Activated T-helper 17 cell treated with anti-CD3 and anti-CD28 coated beads, Interleukin-2, amount 50 U/mL, for 72 hours (primary cell): ENCODE measurements at places on chromosomes 13 and 19.

DNA sequence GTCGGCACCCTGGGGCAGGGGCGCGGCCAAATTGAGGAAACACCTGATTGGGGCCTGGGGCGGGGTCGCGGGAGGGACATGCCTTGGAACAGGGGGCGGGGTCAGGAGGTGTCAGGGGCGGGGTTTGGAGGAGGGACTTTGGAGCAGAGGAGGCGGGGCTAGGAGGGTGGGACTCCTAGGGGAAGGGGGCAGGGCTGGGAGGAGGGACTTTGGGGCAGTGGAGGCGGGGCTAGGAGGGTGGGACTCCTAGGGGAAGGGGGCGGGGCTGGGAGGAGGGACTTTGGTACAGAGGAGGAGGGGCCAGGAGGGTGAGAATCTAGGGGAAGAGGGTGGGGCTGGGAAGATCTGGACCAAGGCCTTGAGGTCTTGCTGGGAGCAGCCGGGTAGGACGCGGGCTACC, 21.9 kb downstream of the GRIN2D start:
- H3K36me3 ChIP-seq: no peaks in the 10 kb centered on the region
- H3K4me3 ChIP-seq: peak overlapping the region; percentile 78
- no peak overlapping the region for H3K27ac ChIP-seq

- no peak for ATAC-seq
- H3K27me3 ChIP-seq: peaks cover 3% of the 10 kb centered on the region
- H3K4me3 ChIP-seq: no peak overlapping the region
- H3K4me1 ChIP-seq: no peaks in the 10 kb centered on the region
Observed at GRCh38 chr13:72552731-72553130, 174.7 kb downstream of the MZT1 start.

DNA sequence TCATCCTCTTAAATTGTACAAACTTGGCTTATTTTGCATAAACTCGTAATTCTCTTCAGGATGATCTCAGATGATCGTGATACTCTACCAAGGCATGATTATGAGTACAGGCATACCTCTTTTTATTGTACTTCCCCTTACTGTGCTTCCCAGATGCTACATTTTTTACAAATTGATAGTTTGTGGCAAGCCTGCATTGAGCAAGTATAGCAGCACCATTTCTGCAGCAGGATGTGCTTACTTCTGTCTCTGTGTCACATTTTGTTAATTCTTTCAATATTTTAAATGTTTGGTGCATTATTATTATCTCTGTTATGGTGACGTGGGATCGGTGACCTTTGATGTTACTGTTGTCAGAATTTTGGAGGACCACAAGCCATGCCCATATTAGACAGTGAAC, 752.3 kb downstream of the PCDH9 start:
- ATAC-seq: no peak
- no peaks in the 10 kb centered on the region for H3K27me3 ChIP-seq
- no peaks in the 10 kb centered on the region for H3K36me3 ChIP-seq
- H3K4me3 ChIP-seq: no peak overlapping the region
- no peaks in the 10 kb centered on the region for H3K4me1 ChIP-seq

DNA sequence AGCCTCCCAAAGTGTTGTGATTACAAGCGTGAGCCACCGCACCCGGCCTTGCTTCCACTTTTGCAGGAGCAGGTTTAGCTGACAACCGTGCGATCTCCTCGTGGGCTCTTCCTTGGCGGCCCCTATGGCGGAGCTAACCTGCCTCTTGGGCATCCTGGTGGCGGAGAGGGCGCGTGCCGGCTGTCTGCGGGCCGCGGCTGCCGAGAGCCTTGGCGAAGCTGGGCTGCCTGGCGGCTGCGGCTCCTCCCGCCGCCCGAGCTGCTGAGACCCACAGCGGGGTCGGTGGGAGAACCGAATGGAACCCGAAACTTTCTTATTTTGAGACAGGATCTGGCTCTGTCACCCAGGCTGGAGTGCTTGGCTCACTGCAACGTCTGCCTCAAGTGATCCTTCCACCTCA, 55.7 kb downstream of the NLRP12 start:
- no peak for ATAC-seq
- peaks cover 8% of the 10 kb centered on the region for H3K27me3 ChIP-seq
- no peak overlapping the region for H3K4me3 ChIP-seq
- H3K36me3 ChIP-seq: no peaks in the 10 kb centered on the region

GRCh38 chr13:100363874-100364273, 224.7 kb downstream of the GGACT start:
- H3K4me1 ChIP-seq: peaks cover 6% of the 10 kb centered on the region
- no peak for ATAC-seq

DNA sequence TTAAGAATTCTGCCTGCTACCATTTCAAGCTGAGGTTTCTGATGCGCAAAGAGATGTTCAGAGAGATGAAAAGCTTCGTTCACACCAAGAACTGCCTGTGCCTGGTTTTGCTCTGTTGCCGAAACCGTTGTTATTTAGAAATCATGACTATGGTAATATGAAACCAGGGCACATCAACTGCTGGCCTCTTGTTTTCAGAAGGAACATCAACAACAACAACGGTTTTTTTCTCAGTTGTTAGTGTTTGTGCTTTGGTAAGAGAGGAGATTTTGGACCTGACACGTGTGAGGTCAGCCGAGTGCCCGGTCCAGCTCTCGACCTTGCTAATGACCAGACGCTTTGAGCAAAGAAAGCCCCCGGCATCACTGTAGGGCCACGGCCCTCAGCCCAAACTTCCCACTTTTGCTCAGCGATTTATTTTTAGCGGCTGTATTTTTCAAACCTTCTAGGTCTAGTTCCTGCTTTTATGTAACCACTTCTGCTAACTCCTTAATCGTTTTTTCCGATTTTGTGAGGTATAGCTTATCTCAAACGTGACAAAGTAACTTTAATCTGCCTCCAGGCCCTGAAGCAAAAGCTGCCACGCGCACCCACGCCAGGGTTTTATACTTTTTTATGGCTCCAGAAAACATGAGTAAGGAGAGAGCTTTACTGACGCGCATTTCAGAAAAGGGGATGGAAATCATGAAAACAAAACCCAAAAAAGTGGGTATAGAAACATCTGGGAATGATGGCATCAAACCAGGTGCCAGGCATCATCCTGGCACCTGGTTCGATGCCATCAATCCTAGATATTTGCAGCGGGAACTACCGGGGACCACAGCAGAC, 42.0 kb downstream of the KLF2 start:
- H3K27me3 ChIP-seq: peaks cover 4% of the 10 kb centered on the region
- peaks cover 23% of the 10 kb centered on the region for H3K36me3 ChIP-seq
- H3K4me1 ChIP-seq: peaks cover 46% of the 10 kb centered on the region
- ATAC-seq: peak; percentile 46
- no peak overlapping the region for H3K27ac ChIP-seq

GRCh38 chr19:53876651-53877224, 5.3 kb upstream of the PRKCG start:
- peaks cover 49% of the 10 kb centered on the region for H3K36me3 ChIP-seq
- ATAC-seq: no peak
- H3K4me1 ChIP-seq: peaks cover 29% of the 10 kb centered on the region
- no peak overlapping the region for H3K27ac ChIP-seq
- H3K27me3 ChIP-seq: no peaks in the 10 kb centered on the region

GRCh38 chr19:3274942-3275582, 50.6 kb downstream of the CELF5 start:
- H3K4me3 ChIP-seq: peak overlapping the region; percentile 91
- no peaks in the 10 kb centered on the region for H3K36me3 ChIP-seq
- H3K27ac ChIP-seq: peak overlapping the region; percentile 77
- peak; percentile 43 for ATAC-seq

- no peaks in the 10 kb centered on the region for H3K4me1 ChIP-seq
- no peaks in the 10 kb centered on the region for H3K27me3 ChIP-seq
- ATAC-seq: no peak
- H3K36me3 ChIP-seq: peaks cover 33% of the 10 kb centered on the region
- H3K4me3 ChIP-seq: no peak overlapping the region
- H3K27ac ChIP-seq: no peak overlapping the region
Observed at GRCh38 chr13:44971656-44972595, 17.3 kb downstream of the NUFIP1 start.

- no peak for ATAC-seq
- no peaks in the 10 kb centered on the region for H3K36me3 ChIP-seq
- H3K27me3 ChIP-seq: no peaks in the 10 kb centered on the region
- no peak overlapping the region for H3K27ac ChIP-seq
- no peaks in the 10 kb centered on the region for H3K4me1 ChIP-seq
Observed at GRCh38 chr13:47869776-47870175, 131.3 kb downstream of the SUCLA2 start.

GRCh38 chr19:45049073-45049736, 10.4 kb downstream of the CLASRP start:
- peak; percentile 35 for ATAC-seq
- H3K4me1 ChIP-seq: peaks cover 30% of the 10 kb centered on the region

- ATAC-seq: peak; percentile 63
- no peaks in the 10 kb centered on the region for H3K36me3 ChIP-seq
- H3K27ac ChIP-seq: no peak overlapping the region
- no peaks in the 10 kb centered on the region for H3K4me1 ChIP-seq
- peaks cover 3% of the 10 kb centered on the region for H3K27me3 ChIP-seq
Observed at GRCh38 chr13:49421391-49421790, 22.5 kb downstream of the CAB39L start.

DNA sequence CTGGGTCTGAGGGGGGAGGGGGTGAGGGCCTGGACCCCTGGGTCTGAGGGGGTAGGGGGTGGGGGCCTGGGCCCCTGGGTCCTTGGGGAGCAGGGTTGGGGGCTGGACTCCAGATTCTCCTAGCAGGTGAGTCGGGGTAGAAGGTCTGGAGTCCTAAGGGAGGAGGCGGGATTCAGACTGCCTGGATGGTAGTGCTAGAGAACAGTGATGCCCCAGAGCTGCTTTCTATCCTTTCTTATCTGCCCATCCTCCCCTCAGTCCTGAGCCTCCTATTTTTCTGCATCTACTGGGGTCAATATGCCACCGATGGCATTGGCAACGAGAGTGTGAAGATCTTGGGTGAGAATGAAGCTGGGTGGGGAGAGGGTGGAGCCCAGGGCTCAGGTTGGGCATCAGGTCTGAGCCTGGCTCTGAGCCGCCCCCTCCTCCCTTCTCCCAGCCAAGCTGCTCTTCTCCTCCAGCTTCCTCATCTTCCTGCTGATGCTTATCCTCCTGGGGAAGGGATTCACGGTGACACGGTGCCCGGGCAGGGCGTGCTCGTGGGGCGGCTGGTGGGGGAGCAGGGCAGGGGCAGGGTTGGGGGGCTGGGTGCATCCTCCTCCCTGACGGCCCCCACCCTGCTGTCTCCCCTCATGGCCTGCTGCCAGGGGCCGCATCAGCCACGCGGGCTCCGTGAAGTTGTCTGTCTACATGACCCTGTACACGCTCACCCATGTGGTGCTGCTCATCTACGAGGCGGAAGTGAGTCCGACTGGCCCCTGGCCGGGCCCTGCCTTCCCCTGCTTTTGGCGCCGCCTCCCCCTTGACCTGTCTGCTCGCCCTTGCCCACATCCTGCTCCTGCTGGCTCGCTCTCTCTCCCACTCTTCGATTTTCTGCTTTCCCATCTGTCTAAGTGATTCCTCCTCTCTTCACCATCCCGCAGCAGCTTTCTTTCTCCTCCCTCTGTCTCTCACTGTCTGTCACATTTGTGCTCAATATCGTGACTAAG, 3.4 kb downstream of the TMEM145 start:
- H3K27ac ChIP-seq: peak overlapping the region; percentile 23
- H3K27me3 ChIP-seq: peaks cover 31% of the 10 kb centered on the region
- no peaks in the 10 kb centered on the region for H3K4me1 ChIP-seq

- H3K4me1 ChIP-seq: no peaks in the 10 kb centered on the region
- H3K36me3 ChIP-seq: no peaks in the 10 kb centered on the region
- H3K27ac ChIP-seq: no peak overlapping the region
- no peak overlapping the region for H3K4me3 ChIP-seq
- peaks cover 36% of the 10 kb centered on the region for H3K27me3 ChIP-seq
Observed at GRCh38 chr13:27035892-27036235, 135.7 kb downstream of the USP12 start.

- H3K4me1 ChIP-seq: no peaks in the 10 kb centered on the region
- peaks cover 52% of the 10 kb centered on the region for H3K36me3 ChIP-seq
- no peaks in the 10 kb centered on the region for H3K27me3 ChIP-seq
- H3K27ac ChIP-seq: no peak overlapping the region
Observed at GRCh38 chr13:49731766-49732165, 40.5 kb upstream of the EBPL start.

DNA sequence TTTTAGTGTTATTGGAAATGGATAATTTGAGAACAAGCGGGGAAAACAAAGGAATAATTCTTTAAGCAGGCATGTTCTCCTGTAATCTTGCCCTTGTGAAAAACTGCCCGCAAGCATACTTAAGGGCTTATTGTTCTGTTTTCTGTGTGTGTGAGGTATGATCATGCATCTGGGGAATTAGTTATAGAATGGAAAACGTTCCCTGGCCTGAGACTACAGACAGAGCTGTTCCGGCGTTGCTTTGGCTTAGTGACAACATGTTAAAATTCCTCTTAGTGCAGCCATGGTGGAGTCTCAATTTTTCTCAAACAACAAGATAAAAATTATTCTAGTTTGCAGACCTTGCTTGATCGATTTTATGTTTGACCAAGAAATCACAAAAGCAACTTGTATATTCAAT, 560.2 kb upstream of the SPRY2 start:
- H3K36me3 ChIP-seq: no peaks in the 10 kb centered on the region
- no peak overlapping the region for H3K27ac ChIP-seq
- H3K4me1 ChIP-seq: no peaks in the 10 kb centered on the region
- ATAC-seq: no peak
- H3K4me3 ChIP-seq: no peak overlapping the region
- H3K27me3 ChIP-seq: no peaks in the 10 kb centered on the region

- H3K4me3 ChIP-seq: no peak overlapping the region
- H3K27ac ChIP-seq: no peak overlapping the region
- no peaks in the 10 kb centered on the region for H3K4me1 ChIP-seq
- H3K27me3 ChIP-seq: no peaks in the 10 kb centered on the region
- ATAC-seq: no peak
- H3K36me3 ChIP-seq: no peaks in the 10 kb centered on the region
Observed at GRCh38 chr19:40410030-40410389, 3.2 kb downstream of the PRX start.

- H3K36me3 ChIP-seq: peaks cover 11% of the 10 kb centered on the region
- no peak overlapping the region for H3K4me3 ChIP-seq
- H3K27me3 ChIP-seq: peaks cover 40% of the 10 kb centered on the region
- no peak for ATAC-seq
Observed at GRCh38 chr13:28497143-28497876, 2.4 kb upstream of the FLT1 start.

DNA sequence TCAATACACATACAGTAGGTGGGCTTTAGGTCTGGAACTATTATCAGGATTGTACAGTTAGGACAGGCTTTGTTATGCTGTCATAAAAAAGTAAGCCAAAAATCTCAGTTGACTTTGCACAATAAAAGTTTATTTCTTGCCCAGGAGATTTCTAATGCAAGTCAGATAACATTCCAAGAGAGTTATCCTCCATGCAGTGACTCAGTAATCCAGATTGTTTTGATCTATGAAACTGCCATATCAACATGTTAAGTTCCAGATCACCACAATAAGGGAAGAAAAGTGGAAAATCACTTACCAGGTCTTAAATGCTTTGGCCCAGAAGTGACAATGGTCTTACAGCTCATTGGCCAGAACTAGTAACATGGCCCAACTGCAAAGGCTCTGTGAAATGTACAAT, 636.2 kb upstream of the KLF12 start:
- peaks cover 6% of the 10 kb centered on the region for H3K27me3 ChIP-seq
- no peak overlapping the region for H3K4me3 ChIP-seq
- H3K27ac ChIP-seq: no peak overlapping the region
- H3K36me3 ChIP-seq: no peaks in the 10 kb centered on the region
